Activated CD4-positive, alpha-beta T cell treated with anti-CD3 and anti-CD28 coated beads, Interleukin-2, amount 50 U/mL, for 48 hours (primary cell): ENCODE measurements at places on chromosomes 3 and 15.
A peak's percentile ranks its signal among the peaks of the same experiment; 100 is the strongest.

- DNase-seq = no peak
Observed at GRCh38 chr3:128973988-128974564, 19.8 kb downstream of the CFAP92 start.

DNA sequence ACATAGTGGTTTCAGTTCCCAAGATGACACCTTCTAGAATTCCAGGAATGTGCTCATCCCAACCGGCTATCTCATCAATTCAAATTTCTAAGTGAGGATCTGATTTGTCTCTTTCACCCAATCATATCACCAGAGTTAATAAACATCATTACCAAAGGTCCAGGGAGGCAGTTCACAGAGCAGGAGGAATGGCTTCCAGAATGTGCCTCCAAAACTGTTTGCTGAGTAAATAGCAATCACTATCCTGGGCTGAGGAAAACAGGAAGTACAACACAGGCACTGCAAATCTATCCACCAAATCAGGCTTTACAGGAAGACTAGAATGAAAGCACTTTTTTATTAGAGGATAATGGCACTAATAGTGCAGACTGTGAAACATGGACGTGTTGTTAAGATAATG lies 61.5 kb downstream of the OSBPL10 start:
- DNase-seq = no peak

DNA sequence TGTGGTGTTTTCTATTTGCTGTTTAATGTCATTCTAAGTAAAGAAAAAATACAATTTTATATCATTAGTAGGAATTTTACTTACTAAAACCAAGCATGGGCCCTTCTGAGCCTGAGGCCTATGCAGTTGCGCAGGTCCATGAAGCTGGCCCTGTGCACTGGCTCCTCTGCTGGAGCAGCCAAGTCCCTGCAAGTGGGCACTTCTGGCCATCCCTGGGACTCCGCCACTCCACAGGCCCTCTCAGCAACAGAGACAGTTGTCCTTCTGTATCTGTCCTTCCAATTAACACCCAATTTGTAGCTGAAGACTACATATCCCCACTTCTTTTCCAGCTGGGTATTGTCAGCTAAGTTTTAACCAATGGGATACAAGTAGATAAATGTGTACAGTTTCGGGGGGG lies 49.9 kb upstream of the RYK start:
- DNase-seq = no peak

DNA sequence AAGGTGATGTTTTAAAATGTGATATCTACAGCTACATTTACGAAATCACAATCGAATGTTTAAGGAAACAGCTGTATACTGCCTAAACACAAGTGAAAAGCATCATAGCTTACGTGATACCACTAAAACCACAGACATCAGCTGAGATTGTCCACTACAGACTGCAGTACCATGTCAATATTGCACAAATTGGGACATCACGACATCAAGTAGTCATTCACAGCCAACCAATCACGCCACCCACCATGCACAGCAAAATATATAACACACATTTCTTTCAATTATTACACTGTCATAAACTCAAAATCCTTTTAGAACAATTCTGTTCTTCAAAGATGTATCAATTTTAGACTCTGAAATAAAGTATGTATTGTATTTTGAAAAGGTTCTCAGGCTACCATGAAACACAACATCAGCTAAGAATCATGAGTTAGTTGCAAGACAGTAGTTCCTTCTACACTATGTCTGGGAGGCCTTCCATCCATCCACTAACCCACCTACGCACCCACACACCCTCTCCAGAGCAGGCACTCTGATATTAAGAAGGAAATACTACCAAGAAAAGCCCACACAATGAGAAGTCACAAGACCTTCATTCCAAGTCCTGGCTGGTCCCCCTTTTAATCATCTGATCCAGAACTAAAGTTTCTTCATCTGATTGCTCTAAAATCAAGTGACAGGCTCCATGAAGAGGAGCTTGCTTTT lies 3.1 kb downstream of the DMXL2 start:
- no peak for DNase-seq

DNA sequence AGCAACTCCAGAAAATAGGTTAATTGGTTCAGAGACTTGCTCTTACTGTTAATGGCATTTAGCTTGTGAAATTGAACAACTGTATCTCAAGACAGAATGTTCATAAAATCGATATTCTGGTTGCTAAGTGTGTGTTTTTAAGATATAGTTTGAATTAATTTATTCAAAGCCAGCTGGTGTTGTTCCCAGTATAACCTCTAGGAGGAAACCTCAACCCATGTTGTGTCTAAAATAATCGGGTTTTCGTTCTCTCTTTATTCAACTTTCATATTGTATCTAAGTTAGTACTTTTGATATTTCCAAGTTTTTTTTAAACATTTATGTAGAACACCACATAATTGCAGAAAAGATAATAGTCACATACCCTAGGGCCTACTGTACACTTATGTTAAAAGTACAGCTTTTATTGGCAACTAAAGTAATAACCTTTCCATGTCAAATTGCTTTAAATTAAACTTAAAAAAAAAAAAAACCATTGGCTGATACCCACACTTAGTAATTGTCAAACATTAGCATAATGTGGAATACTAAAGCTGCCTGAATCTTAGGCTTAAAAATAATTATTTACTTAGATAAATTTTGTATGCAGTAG lies 90.9 kb downstream of the SAMMSON start:
- no peak for DNase-seq

DNA sequence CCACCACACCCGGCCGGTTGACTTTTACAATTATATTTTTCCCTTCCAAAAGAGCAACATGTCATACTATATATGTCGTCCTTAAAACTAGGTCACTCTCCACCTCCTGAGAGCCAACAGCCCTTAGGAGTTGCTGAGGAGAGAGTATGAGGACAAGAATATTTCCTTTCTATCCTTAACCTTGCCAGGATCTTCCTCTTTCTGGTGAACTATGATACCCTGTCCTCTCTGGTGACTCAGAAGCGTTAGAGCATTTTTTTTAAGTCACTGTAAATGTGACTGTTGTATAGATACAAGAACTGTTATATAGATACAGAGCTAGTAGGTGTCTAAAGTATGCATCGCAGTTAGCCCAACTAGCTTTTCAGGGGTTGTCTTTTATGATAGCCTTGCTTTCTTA lies 33.7 kb upstream of the MTHFS start:
- no peak for DNase-seq

DNA sequence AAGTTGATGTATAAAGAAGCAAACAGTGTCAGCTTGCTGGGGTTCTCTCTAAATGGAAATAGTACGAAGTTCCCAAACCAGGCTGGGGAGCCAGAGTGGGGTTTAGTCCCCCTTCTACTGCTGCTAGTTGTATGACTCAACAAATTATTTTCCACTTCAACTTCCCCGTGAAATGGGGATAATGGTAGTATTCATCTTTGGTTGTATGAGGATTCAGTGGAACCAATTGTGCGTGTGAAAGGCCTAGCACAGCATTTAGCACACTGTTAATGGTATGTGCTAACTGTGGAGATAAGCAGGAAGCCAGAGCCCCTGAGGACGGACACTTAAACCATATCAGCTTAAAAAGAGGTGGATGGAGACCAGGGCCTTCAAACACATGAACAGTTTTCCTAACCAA lies 4.2 kb downstream of the SORD start:
- DNase-seq = no peak

GRCh38 chr15:36925653-36926426 lies 174.5 kb downstream of the MEIS2 start:
- DNase-seq = no peak

DNA sequence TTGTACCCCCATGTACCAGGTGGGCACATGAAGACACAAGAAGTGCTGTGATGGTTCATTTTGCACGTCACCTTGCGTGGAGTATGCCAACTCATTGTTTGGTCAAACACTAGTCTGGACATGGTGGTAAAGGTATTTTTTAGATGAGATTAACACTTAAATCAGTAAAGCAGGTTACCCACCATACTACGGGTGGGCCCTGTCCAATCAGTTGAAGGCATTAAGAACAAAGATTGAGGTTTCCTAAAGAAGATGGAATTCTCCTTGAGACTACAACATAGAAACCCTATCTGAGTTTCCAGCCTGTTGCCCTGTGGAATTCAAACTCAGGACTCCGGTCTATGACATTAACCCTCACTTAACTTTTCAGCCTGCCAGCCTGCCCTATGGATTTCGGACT lies 118.4 kb downstream of the RPLP1 start:
- no peak for DNase-seq

GRCh38 chr3:46895204-46895660 lies 17.7 kb downstream of the PTH1R start:
- DNase-seq = peak; percentile 84

- DNase-seq = no peak
Observed at GRCh38 chr15:91219206-91219605, 119.1 kb downstream of the SV2B start.
